GM12864 (cell line): ENCODE measurements at places on chromosomes 1 and 21.

DNA sequence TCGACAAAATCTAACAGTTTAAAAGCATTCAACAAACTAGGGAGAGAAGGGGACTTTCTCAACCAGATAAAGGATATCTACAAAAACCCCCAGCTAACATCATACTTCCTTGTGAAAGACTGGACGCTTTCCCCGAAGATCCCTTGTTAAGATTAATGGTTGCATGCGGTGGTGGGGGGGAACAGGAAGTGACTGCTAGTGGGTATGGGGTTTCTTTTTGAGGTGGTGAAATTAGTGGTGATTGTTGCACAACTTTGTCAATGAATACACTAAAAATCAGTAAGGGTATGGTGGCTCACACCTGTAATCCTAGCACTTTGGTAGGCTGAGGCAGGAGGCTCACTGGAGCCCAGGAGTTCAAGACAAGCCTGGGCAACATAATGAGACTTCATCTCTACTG is 26.9 kb upstream of the EYA3 start:
- DNase-seq: no peak

GRCh38 chr1:175137369-175137768 is 55.2 kb downstream of the KIAA0040 start:
- no peak for DNase-seq

DNA sequence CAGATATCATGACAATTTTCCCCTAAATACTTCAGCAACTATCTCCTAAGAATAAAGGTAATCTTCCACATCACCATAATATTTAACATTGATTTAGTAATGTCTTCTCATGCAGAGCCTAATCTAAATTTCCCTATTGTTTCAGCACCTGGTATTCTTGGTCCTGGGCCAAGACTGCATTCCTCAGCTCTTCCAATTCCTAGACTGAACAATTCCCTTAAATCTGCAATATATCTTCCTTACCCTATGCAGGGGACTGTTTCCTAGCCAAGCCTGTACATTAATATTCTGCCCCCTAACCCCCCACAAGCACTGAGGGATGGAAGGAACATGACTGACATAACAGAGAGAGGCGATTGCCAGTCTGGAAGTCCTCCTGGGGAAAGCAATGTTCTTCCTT is 28.7 kb upstream of the DISP1 start:
- DNase-seq: no peak

GRCh38 chr1:59214248-59215208 is 82.4 kb upstream of the FGGY start:
- DNase-seq: no peak

GRCh38 chr1:214700437-214700836 is 97.4 kb downstream of the CENPF start:
- no peak for DNase-seq

GRCh38 chr1:51955797-51956527 is 34.5 kb downstream of the RAB3B start:
- DNase-seq: no peak

DNA sequence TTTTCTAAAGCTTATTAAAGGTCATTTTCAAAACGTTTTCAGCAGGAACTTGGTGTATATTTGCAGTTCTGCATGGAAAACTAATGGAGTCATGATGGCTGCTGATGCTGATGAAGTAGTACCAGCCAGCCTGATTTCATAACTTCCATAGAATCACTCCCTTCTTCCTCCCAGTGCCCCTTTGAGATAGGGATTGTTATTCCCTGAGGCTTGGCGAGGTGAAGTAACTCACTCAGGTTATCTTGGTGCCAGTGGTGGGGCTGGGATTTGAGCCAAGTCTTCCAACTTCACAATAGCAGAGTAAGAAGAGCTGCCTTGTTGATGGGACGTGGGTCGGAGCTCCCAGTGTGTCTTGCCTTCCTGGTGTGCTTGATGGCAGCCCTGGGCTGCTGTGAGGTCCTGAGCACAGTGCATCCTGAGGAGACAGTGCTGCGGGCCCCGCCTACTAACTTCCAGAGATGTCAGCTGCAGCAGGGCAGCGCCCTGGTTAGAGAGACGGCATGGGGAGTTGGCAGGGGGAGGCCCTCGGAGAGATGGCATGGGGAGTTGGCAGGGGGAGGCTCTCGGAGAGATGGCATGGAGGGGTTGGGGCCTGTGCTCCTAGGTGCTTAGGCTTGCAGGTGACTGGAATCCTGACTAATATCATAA is 92.6 kb downstream of the PCBP3 start:
- no peak for DNase-seq

DNA sequence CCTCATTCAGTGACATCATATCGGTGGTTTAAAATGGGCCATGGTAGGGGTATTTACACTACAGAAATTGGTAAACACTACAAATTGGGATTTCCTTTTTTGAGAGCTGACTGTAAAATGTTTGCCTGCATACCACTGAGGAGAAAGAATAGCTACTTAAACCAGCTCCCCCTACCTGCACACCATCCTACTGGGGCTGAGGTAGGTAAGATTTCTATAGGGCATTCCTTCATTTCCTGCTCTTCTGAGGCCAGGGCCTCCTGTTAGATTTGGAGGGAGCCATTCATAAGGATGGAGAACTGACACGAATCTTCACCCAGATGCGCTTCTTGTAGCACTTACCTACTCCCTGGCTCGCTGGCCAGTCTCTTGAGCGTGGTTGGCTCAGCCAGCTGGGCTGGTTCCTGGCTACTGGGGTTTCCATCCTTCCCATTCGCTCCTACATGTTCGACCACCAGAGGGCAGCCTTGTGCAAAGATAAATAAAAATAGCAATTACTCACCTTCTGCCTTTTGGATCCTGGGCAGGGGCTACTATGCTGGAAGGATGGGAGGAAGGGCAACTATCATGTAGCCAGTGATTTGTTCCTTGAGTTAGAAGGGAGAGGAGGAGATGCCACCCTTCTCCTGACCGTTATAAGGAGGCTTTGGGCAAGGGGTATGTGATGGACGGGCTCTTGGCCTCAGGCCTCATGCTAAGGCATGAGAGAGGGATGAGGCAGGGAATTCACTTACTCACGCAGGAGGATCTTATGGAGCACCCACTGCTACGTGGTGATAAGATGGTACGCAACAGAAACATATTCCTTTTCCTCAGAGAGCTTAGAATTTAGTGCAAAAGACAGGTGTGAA is 10.7 kb downstream of the OPTC start:
- peak; percentile 34 for DNase-seq

- no peak for DNase-seq
These were observed 52.2 kb upstream of the L1TD1 start for GRCh38 chr1:62142496-62142895.

- no peak for DNase-seq
These were observed 15.6 kb downstream of the PODN start for GRCh38 chr1:53077599-53077965.

GRCh38 chr1:84871181-84871580 is 21.8 kb downstream of the LPAR3 start:
- DNase-seq: no peak

- DNase-seq: no peak
These were observed 16.7 kb downstream of the ALX3 start for GRCh38 chr1:110053552-110054428.

DNA sequence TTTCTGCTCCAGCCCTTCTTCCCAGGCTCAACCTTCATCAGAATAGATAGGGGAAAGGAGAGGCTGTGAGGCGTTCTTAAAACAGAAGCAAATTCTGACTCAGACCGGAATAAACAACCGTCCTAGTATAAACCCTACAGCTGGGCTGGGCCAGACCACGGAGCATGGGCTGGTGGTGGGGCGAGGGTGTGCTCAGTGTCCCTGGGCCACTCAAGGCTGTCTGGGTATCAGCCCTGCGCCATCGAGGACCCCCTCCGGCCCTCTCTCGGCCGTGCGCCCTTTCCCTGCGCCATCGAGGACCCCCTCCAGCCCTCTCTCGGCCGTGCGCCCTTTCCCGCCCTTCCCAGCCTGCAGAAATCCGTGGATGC is 36.0 kb downstream of the CAPN2 start:
- DNase-seq: no peak

DNA sequence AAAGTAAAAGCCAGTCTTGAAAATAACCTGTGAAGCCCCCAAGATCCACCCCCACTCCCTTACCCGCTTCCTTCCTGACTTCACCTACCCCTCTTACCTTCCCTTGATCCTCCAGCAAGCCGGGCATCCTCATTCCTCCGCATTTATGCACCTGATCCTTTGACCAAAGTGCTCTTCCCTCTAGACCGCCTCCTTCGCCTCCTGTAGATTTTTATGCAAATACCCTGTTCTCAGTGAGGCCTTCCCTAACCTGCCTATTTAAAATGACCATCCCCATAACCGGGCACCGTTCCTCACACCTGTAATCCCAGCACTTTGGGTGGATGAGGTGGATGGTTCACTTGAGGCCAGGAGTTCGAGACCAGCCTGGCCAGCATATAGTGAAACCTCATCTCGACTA is 1.1 kb upstream of the NENF start:
- DNase-seq: no peak

DNA sequence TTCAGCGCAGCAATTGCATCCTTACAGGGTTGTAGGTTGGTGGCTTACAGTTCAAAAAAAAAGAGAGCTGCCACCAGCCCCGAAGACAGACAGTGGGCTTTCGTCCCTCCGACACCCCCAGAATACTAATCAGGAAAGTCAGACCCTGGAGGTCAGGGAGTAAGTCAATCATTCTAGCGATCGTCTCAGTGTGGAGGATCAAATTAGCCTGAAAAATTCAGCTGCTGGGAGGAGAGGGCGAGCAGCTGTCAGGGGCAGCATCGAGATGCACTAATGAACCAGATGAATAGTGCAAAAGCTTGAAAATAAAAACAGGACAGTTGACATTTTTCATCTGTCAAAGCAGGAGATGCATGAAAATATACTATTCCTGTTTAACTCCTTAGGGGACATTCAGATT is 138.4 kb downstream of the NEK7 start:
- DNase-seq: no peak

- no peak for DNase-seq
These were observed 60.1 kb upstream of the GCLM start for GRCh38 chr1:93969371-93969770.

DNA sequence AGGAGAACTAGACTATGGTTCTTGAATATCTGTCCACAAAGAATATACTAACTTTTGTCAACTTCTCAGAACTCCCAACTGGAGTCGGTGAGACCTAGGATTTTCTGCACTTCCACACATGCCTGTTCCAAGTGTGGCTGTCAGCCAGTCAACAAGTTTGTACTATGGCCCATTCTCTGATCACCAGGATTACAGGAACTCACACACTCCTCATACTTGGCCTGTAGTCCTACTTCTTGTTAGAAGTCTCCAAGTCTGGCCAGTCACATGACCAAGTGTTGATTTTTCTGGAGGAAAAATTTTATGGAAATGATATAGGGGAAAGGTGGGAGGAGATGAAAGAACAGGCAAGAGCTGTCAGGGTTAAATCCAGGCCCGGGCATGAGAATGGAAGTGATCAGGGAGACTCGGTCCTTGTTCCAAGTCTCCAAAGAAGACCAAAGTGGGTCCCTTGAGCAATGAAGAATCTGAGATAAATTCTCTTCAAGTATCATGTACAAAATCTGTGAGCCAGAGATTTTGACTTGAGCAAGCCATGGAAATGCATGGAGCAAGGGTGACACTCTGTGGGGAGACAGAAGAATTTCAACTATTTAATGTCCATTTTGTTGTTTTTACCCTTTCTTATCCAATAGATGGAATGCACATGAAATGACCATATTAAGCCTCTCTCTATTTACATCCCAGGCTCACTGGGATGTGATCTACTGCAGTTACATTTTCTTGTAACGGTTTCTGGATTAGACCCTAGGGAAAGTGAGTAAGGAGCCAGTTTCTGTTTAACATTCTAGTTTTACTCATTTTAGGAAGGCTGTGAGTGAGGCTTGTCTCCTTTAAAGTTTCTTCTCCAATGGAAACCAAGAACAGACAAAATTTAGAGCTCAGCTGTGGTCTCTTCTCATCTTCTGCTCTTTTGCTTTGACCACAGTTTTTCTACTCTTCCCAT is 320.9 kb downstream of the ASTN1 start:
- DNase-seq: no peak
